ENCODE measurements at places on chromosomes 12 and 14.

- no peak for DNase-seq
Observed at GRCh38 chr14:88196925-88197324, 126.1 kb downstream of the KCNK10 start.

GRCh38 chr14:52002542-52002941 lies 13.2 kb downstream of the RTRAF start:
- no peak for DNase-seq

- DNase-seq, result no peak
Observed at GRCh38 chr14:35043046-35043445, 3.0 kb upstream of the FAM177A1 start.

DNA sequence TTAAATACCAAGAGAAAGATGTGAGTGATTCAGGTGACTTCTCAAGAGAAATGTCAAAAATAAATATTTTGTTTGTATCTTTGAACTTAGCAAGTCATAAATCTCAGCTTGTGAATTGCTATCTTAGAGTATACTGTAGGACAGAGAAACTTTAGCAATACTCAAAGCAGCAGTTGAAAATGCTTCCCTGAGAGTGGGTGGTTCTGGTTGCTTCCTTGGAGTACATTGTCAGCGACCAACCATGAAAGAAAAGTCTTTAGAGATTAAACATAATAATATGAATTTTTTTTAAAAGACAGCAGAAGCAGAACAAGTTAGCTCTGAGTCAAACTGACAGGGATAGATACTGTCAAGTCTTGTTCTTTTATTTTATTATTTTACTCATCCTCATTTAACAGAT lies 86.8 kb upstream of the OSBPL8 start:
- DNase-seq, result no peak

DNA sequence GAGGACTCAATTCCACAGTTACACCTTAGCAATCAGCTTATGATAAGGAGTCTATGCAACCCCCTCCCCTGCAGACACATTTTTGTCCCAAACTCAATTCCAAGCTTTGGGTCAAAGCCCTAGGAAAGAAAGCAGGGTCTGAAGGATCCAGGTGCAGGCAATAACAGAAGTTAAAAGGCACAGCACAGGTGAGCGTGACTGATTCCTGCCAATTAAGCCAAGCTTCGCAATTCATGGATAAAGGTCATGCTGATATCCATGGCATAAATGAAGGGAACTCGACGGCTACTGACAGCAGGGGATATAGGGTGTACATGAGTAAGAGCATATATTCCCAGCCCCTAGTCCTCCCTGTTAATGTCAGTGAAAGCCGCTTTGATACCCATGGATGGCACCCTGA lies 39.3 kb downstream of the C12orf56 start:
- DNase-seq, result no peak

DNA sequence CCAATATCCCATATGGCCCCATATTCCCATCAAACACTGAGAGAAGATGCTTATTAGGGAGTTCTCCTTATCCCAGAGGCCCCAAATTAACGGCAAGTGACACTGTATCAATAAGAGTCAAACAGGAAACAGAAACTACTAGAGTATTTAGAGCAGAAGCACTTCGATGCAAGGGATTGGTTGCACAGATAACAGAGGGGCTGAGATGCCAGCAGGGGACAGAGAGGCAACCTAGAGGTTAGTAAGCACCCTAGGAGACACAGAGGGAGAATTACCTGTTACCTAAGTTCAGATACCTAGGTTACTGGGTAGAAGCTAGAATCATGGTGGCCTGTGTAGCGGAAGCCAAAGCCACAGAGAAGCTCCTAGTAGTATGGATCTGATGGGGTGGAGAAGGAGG lies 2.9 kb downstream of the HEBP1 start:
- no peak for DNase-seq

DNA sequence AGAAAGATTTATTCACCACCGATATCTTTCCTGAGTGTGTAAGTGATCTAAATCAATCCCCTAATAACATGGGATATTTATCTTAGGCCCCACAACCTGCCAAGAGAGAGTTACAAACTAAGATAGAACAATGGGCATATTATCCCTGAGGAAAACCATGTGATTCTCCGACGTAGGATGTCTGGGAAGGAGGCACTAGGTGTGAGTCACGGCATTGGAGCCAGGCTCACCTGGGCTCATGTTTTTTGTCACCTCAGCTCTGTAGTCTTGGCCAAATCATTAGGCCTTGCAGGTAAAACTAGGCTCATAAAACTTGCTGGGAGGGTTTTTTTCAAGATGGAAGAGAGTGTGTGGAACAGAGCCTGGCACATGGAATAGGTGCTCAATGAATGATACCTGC lies 129.7 kb upstream of the PLEKHG7 start:
- no peak for DNase-seq

DNA sequence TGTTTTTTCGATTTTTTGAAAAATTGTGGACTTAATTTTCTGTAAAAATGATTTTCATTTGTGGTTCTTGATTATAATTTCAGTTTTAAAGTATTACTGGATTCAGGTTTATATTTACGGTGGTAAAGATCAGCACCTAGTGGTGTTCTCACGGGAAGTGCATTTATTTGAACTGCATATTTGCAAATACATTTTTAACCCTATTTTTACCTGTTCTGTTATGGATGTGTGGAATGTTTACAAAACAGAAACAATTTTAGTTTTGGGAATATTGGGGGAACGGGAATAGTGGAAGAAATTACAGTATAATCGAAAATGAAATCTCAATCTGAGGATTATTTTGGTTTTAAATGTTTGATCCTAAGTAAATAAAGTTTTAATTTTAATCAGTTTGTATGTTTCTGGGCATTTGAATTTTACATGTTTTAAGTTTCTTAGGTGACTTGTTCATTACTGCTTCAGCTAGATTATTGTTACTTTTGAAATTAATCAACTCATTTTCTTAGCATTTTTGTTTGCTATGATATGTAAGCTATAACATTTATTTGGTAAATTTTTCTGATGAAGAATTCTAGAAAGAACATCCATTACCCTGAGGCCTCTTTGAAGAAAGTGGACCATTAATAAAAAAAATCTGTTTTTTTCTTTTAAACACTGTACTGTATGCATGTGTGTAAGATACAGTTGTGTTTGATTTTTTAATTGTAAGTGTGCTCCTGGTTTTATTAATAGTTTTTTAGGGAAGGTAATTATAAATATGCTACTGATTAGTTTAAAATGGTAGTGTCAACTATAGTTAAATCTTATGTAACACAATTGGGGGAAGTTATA lies 942 bp downstream of the ATF7IP start:
- no peak for DNase-seq

DNA sequence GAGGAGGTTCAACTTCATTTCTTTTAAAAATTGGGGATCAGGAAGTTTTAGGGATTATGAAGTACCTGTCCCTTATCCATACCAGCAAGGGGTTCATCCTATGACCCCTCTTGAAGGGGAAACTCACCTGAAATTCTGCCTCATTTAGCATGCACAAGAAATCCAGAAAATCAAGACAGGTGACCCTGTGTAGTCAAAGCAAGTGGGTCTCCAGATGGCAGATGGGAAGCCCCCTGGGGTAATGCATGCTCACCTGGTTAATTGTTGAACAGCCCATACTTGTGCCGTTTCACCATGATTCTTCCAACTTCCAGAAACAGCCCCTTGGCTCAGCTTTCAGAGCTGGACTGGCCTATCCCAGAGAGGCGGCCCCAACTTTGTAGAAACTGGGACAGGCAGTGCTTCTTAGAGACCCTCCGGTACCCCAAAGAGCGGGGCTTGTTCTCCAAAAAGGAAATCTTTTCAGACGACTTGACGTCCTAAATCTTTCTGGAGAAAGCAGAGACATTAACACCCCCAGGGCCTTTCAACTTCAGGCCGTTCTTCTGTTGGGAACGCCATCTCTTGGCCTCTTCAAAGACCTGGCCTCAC lies 66.3 kb upstream of the ESRRB start:
- no peak for DNase-seq

- DNase-seq, result no peak
Observed at GRCh38 chr12:91804533-91804932, 341.1 kb downstream of the BTG1 start.

GRCh38 chr12:68673788-68674187 lies 13.0 kb upstream of the NUP107 start:
- no peak for DNase-seq

DNA sequence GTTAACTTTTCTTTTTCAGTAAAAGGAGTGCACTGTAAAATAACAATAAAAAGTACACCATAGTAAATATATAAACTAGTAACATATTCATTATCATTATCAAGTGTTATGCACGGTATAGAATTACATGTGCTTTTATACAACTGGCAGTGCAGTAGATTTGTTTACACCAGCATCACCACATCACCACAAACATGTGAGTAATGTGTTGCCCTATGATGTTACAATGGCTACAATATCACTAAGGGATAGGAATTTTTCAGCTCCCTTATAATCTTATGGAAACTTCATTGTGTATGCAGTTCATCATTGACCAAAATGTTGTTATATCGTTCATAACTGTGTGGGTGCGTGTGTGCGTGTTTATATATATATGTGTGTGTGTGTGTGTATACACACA lies 23.5 kb upstream of the NEDD1 start:
- no peak for DNase-seq

DNA sequence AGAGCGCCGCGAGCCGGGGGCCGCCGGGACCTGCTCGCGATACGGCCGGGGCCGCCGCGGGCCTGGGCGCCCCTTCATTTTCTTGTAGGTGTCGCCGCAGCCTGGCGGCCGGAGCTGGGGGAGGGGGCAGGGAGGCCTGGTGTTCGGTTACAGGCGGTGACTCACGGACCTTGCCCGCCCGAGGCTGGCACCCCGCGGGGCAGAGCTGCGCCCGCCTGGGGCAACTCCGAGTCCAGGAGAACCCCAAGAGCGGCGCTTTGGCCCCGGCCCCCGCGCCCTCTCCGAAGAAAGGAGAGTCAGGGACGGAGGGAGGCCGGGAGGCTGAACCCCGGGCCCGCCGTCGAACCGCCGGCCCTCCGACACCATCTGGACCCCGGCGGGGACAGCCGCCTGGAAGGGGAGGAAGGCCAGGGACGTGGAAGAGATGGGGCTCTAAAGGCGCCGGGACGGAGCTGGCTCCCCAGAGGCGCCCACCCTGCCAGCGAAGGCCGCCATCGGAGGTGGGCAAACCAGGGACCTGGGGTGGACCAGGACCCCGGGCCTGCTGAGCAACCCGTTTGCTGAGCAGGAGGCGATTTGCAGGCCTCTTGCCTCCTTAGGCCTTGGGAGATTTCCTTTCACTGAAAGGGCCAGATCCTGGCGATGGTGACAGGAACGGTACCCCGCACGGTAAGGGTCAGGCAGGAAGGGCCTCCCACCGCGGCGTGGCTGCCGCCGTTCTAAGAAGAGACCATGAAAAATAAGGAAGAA lies 843 bp upstream of the NUAK1 start:
- no peak for DNase-seq

- DNase-seq, result no peak
Observed at GRCh38 chr12:57235017-57235727, 5.7 kb downstream of the SHMT2 start.

- no peak for DNase-seq
Observed at GRCh38 chr14:80313806-80314205, 102.5 kb upstream of the DIO2 start.

DNA sequence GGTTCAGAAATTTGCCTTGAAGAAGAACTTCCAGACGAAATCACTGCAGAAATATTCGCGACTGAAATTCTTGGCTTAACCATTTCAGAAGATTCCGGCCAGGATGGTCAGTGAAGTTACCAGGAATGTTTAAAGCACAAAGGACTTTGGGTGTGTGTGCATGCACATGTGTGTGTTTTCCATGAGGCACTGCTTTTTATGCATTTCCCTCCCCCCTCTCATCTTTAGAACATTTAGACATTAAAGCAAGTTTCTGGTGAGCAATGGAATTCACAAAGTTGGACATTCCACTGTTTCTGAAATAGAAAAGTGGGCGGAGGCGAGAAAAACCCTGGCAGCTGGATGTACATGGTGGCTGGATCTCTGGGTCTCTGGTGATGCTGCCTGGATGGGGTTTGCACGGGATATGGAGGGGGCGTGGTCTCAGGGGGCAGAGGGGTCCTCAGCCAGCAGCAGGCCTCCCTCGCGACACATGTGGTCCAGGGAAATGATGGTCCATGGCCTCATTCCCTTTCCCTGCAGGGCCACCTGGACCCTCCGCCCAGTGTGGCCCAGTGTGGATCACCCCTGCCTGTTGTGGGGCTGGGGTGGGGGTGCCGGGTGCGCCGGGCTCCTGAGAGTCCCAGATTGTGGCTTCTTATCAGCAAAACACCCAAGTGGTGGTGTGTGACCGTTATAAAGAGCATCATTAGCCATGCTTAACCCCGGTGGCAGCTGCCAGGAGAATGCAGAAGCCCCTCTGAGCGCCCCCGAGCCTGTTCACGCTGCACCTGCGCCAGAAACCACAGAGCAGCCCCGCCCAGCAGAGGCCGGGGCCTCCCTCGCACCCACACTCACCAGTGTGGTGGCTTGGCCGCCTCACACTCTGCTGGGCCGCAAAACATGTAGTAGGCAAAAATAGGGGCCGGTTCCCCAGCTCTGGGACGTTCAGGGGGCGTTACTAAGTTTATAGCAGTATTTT lies 17.8 kb upstream of the BCL7A start:
- DNase-seq, result no peak

DNA sequence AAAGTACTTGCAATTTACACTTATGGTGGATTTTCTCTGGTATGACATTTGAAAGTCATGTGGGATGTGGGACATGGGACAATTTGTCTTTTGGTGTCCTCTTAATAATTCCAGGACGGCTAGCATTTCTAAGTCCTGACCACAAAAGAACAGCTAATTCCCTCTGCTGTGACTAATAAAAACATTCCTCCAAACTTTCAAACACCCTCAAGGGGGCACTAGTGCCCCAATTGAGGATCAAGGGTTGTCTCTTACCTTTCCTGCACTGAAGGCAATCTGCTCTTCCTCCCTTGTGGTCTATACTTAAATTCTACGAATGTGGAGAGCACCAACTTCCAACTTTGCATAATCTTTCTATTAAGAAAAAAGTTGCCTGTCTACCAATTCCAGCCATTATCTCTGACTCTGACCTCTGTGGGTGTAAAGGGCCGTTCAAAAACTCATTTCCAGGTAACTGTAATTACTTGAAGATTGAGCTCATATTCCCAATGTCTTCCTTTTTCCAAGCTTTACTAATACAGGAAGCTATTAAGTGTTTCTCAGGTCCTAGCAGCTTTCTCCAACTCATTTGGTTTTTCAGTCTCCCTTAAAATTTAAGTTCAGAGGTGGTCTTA lies 210.2 kb downstream of the PTPRO start:
- no peak for DNase-seq

DNA sequence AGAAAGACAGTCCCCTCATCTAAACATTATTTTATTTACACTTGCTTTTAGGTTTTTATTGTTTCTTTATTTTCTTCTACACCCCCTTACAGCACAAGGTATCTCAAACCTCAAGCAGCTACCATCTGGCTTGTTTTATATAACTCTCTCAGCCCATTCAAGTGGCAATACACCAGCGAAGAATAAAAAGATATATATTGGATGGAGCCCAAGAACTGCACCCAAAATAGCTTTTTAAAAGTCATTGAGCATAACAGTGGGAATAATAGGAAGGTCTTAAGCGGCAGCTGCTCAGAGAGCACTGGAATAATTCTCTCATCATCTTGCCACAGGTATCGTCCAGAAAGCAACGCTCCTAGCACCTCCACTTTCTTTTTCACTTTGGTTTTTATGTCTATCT lies 322.5 kb downstream of the SYT1 start:
- DNase-seq, result no peak

Data from activated CD4-positive, CD25-positive, alpha-beta regulatory T cell (primary cell).